Activated CD4-positive, alpha-beta T cell treated with anti-CD3 and anti-CD28 coated beads, Interleukin-2, amount 10 ng/mL, durations not matched to agents 24 days and 14 days (primary cell): ENCODE measurements at places on chromosomes 4 and X.

DNA sequence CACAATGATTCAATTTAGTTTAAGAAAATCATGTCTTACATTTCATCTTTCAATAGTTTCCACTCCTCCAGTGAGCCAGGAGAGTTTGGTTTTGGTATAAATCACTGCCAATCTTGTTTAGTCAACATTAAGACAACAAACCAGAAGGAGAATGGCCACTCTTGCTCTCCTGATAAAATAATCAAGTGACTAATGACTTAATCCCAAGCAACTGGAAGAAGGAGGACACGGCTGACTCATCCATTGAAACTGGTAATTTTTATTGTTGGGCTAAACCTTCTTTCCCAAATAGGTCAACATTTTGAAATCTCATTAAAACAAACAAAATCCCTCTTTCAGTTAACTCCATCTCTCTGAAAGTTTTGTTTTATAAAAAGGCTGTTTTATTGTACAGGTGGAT, 230.2 kb downstream of the CLCN4 start:
- DNase-seq = no peak

GRCh38 chr4:67614186-67614585, 55.7 kb downstream of the STAP1 start:
- no peak for DNase-seq

DNA sequence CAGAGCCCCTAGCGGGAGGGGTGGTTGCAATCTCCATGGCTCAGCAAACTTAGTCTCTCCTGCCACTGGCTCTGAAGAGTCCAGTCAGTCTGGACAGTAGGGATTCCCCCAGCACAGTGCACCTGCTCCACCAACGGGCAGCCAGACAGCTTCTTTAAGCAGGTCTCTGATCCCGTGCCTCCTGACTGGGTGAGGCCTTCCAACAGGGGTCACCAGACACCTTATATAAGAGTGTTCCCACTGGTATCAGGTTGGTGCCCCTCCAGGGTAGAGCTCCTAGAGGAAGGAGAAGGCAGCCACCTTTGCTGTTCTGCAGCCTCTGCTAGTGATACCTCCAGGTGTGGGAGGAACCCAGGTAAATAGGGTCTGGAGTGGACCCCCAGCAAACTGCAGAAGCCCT, 1393.4 kb downstream of the STIM2 start:
- DNase-seq = no peak

DNA sequence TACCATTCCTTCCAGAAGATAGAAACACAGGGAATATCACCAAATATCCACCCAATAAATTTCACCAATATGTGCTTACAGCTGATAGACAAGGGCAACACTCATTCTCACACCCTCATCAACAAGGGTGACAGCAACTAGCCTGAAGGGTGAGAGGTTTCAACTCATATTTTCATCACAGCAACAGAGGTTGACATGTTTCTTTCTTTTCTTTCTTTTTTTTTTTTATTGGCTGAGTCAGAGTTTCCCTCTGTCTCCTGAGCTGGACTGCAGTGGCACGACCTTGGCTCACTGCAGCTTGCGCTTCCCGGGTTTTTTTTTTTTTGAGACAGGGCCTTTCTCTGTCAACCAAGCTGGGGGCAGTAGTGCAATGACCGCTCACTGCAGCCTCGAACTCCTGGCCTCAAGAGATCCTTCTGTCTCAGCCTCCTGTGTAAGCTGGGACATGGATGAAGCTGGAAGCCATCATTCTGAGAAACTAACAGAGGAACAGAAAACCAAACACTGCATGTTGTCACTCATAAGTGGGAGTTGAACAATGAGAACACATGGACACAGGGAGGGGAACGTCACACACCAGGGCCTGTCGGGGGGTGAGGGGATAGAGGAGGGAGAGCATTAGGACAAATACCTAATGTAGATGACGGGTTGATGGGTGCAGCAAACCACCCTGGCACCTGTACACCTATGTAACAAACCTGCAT, 27.5 kb upstream of the ASMTL start:
- peak; percentile 42 for DNase-seq

DNA sequence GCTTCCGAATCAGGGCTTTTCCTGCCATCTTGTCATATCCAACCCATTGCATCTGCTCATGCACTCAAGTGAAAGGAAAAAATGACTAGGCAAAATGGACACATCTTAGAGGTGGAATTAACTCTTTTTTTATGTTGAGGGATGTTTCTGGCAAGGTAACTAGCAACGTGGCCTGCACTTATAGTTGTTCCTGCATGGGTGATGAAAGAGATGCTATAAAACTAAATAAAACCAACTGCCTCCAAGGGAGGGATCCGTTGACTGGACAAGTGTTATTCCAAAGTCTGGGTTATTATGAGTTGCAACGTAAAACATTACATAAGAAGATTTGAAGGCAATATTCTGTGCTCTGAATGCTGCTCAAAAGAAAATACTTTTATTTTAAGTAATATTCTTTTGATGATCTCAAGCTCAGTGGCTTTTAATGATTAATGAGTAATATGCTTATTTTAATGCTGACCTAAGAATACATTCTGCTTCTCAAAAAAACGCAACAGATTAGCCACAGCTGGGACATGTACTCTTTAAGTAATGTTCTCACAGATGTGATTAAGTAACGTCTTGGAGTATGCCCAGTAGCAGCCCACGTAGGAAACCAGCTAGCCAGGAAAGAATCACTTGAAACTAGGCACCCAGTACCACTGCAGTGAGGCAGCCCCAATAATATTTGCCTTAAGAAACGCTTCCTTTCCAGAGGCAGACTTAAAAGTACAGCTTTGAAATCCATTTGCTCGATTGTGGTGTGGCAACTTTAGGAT, 27.4 kb downstream of the KLF3 start:
- DNase-seq = no peak

DNA sequence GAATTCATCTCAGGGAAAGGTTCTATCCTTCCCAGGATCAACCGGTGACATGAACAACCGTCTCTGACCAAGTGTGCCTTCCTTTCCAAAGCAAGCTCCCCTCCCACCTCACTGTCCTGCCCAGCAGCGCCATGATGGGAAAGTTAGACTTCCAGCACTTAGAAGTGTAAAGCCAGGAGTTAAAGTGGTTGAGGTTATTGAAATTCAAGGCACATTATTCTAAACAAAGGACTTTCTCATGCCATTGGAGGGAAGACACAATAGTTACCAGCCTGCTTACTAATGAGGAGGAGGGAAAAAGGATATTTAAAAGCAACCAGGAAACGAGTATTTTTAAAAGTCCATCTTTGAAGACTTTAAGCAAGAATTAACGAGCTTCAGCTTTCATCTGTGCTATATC, 96.8 kb downstream of the NSUN7 start:
- DNase-seq = no peak

- DNase-seq = no peak
Measured at GRCh38 chr4:113835005-113835404, 73.5 kb upstream of the CAMK2D start.

GRCh38 chrX:150543230-150544155, 24.9 kb upstream of the MTM1 start:
- DNase-seq = no peak

GRCh38 chr4:3065551-3065950, 8.8 kb downstream of the HTT-AS start:
- DNase-seq = no peak

DNA sequence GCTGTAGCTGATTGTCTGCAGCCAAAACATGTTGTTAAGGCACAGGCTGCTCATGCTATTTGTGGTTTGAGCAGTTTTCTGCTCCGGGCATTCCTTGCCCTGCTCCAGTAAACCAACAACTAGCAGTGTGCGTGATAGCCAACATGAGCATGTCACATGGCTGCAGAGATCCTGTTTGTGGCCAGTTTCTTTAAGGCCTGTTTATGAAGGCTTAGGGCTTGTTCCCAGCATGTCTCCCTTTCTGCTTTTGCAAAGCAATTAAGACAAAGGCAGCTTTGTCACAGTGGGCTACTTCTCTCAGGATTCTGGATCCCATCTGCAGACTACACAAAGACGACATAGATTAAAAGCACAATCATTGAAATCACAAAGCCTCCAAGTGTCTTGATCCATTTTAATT, 160.5 kb downstream of the ZNF518B start:
- DNase-seq = no peak

DNA sequence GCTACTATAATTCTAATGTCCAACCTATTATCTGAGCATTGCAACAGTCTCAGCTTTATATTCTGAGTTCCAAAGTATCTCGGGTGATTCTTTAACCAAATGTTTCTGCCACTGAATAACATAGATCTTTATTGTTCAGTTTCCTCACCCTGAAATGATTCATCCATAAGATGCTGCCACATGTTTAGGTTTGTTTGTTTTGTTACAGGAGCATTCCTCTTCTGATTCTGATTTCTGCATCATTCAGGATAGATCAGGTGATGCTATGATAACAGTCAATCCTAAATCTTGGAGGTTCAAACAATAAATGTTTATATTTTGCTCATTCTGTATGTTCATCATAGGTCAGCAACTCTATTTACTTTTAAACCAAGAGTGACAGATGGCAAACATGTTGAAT, 927.6 kb downstream of the PCDH7 start:
- DNase-seq = no peak

DNA sequence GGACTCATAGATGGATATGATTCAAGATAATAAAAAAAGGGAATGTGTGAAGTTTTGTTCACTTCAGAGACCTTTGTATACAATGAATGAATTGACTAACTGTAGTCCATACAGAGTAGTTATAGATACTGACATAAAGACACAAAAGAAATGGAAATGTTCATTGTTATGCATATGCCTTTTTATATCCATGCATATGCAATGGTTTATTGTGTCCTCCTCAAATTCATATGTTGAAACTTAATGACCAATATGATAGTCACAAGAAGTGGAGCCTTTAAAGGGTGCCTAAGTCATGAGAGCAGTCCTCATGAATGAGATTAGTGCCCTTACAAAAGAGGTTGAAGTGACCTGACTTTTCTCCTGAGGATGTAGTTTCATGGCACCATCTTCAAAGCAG, 467.5 kb upstream of the NDST4 start:
- no peak for DNase-seq

DNA sequence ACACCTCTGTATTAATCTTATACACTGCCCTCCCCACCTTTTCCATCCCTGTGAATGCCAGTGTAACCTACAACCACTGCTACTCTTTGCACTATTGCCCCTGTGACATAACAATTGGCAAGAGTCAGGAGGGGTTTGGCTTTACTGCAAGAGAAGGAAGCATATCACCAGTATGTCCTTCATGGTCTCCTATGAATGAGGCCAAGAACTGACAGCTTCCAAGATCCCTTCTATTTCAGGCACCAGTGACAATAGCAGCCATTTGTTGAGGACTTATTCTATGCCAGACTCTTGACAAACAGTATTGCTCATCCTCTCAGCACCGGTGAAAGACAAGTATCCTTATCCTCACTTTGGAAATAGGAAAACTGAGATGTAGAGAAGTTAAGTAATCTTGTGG, 363.9 kb downstream of the MID1IP1 start:
- no peak for DNase-seq

GRCh38 chr4:156261230-156261629, 307.6 kb upstream of the CTSO start:
- DNase-seq = no peak

GRCh38 chr4:17494258-17495190, 17.4 kb downstream of the QDPR start:
- DNase-seq = no peak

- DNase-seq = no peak
Measured at GRCh38 chr4:189912170-189912569, 28.5 kb upstream of the FRG1 start.

GRCh38 chr4:7947927-7948326, 8.3 kb upstream of the AFAP1 start:
- no peak for DNase-seq

- DNase-seq = no peak
Measured at GRCh38 chr4:159232465-159233106, 129.7 kb downstream of the RAPGEF2 start.

GRCh38 chr4:78079726-78080430, 22.8 kb downstream of the FRAS1 start:
- no peak for DNase-seq

- no peak for DNase-seq
Measured at GRCh38 chr4:185752872-185753271, 59.1 kb downstream of the SORBS2 start.

GRCh38 chrX:80578517-80579105, 158.4 kb downstream of the TENT5D start:
- no peak for DNase-seq

DNA sequence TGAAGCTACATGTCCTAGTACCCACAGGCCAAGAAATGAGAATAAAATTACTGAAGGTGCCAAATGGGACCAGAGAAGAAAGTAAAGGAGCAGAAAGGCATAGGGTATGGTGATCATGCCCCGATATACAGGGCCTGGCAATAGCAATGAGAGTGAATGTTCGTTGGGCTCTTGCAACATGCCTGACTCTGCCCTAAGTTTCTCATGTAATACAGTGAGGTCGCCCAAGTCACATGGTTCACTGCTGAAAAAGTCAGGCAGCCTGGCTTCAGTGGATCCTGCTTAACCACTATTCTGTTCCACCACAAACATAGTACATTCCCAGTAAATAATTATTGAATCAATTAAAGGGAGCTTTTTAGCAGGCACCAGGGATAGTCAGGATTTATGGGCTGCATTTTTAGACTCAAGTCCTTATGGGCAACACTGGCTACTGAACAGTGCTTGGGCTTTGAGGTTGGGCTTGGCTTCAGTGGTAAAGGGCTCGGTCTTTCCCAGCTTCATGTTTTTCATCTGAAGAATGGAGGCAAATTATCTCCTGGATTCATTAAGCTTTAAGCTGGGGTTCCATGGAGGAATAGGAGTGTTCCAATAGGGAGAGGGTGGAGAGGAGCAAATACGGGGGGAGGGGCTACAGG, 67.1 kb upstream of the ZNF518B start:
- DNase-seq = no peak

GRCh38 chr4:93879919-93880318, 51.4 kb downstream of the ATOH1 start:
- DNase-seq = no peak

DNA sequence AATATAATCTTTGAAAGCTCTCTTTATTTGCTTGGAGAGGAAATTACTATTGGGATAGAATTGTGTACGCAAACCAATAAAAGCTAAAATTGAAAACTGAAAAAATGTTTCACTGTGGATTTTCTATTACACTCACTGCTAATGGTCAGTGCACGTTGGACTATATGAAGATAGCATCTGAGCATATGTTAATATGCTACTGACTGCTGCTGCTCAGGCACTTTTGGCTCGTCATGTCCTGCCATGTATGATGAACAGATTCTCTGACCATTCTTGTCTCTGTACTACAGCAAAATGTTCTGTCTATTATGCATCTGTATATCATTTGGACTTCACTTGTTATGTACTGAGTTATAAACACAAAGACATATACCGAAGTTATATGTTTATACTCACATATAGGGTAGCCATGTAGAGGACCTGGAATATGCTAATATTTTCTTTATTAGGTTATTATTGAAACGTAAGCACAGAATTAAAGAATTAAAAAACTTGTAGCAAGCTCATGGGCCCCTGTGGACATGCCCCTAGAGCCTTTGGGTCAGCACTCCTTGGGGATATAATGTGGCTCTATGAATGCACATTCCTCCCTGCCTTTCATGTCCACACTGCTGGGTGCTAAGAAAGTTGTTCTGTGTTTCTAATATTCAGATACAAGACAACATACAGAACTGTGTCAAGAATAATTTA, 120.8 kb downstream of the ANK2 start:
- DNase-seq = no peak

- DNase-seq = no peak
Measured at GRCh38 chr4:55865228-55865806, 11.9 kb downstream of the EXOC1 start.
